ENCODE measurements at places on chromosomes 2 and 18.

GRCh38 chr2:222526480-222527277 is 102.3 kb downstream of the SGPP2 start:
- DNase-seq = no peak

DNA sequence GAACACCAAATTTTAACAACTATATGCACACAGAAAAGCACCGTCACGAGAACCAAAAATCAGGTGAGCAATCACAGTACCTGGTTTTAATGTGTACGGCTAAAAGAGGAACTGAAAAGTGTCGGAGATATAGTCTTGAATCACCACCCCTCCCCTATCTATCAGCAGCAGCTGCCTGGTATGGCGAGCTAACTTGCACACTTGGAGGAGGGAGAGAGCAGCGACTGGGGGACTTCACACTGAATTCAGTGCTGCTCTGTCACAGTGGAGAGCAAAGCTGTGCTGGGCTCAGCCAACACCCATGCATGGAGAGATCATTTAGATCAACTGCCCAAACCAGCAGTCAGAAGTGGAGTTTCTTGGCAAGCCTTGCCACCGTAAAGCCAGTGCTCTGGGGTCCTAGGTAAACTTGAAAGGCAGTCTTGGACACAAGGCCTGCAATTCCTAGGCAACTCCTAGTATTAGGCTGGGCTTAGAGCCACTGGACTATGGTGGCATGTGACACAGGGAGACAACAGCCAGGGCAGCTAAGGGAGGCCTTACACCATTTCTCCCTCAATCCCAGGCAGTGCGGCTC is 89.2 kb upstream of the CD226 start:
- DNase-seq = no peak

- DNase-seq = no peak
Measured at GRCh38 chr2:241597561-241597960, 39.0 kb downstream of the BOK start.

DNA sequence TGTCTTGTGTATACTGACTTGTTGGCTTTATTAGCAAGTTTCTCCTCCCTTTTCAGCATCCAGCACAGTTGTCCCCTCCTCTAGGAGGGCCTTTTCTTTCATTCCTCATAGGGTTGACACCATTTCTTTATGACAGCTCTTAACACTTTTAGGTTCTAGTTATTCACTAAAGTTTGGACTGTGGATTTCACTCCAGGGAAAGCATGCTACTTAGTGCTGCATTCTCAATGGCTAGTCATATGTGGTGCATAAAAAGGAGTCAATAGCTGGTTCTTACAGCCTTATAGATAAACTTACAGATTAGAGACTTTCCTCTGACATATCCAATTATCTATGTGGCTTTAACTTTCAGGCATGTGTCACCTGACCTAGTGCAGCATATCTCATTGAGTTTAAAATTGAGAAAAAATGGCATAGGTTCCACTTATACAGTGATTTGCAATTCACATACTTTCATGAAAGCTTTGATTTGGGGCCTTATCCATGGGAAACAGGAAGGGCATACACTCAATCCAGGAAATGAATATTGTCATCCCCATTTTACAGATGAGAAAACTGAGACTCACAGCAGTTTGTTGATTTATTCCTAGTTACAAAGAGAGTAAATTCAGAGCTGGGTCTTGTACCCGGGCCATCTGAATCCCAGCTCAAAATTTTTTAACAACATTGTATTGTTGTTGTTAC is 289.7 kb downstream of the LPIN1 start:
- no peak for DNase-seq

- no peak for DNase-seq
Measured at GRCh38 chr2:204122425-204122824, 185.9 kb downstream of the ICOS start.
